ENCODE measurements at places on chromosomes 12 and 14.

- DNase-seq = no peak
These were observed 96.3 kb upstream of the HIF1A start for GRCh38 chr14:61598980-61599379.

DNA sequence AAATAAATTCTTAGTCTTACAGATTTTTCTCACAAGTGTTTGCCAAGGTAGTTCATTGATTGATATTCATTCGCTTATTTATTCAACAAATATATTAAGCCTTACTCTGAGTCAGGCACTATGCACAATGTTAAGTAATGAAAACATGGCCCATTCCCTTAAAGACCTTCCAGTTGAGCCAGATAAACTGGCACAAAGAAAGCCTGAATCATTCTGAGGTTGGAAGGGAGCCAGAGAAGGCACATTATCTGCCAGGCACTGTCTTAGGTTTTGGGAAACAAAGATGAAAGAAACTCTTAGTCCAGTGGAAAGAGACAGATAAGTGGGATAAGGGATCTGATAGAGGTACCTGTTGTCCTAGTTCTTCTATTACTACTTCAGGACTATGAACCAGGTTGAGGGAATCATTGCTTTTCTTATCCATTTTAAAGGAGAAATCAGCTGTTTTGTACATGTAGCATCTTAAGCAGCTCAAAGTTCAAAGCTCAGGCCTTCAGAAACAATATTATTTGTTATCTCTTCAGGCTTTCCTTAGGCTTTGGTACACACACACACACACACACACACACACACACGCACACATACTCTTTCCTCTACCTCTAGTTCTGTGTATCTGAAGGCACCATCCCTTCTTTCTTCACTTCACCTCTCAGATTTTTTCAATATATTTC is 27.0 kb downstream of the PDE6H start:
- no peak for DNase-seq

DNA sequence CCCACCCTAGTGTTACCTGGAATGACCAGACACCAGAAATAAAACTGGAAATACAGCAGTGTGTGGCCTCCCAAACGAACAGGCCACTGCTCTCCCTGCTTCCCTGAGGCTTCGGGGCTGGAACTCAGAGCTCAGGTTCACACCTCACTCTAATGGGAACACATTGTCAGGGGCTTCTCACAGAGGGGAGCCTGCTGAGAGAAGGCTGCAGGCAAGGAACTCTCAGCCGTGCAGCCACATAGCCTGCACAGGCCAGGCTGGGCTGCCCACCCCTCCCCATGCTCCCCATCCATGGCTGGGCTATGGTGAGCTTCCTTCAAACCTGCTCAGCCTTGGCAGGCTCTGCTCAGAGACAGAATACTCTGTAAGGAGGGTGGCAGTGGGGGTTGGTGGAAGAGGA is 302.5 kb downstream of the EMP1 start:
- DNase-seq = no peak

- no peak for DNase-seq
These were observed 111.0 kb downstream of the SLC8A3 start for GRCh38 chr14:70077720-70078119.

DNA sequence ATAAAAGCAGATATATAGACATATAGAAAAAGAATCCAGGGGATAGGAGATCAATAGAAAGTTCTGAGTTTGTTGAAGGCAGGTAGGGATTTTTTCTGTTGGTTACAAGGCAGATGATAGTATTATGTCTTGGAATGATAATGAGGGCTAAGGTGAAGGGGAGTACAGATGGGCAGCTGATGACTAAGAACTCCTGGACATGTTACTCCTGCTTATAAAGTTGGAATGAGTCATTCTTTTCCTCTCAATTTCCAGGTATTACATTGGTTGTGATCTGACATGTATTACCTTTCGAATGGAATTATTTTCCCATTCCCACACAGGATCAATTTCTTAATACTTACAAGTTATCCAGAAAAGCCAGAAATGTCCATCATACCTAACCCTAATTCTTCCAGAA is 545.2 kb upstream of the MGAT4C start:
- DNase-seq = no peak

GRCh38 chr12:31018106-31018789 is 55.4 kb upstream of the DDX11 start:
- no peak for DNase-seq

DNA sequence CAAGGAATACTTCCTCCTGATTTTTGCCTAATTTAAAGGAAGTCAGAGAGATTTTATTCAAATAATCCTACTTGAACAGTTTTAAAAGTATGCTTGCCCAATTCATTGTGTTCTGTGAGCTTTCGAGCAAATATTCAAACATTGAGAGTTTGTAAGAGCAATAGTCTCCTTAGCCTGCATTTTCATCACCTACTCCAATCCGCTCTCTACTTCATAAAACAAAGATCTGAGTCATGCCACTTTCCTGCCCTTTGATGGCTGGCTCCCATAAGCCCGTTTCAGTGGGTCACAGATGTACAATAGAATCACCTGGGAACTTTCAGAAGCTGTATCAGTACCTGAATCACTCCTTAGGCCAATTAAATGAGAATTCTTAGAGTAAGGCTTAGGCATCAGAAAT is 319.2 kb downstream of the PDZRN4 start:
- no peak for DNase-seq

GRCh38 chr14:75523771-75524171 is 1.5 kb downstream of the BATF start:
- no peak for DNase-seq

DNA sequence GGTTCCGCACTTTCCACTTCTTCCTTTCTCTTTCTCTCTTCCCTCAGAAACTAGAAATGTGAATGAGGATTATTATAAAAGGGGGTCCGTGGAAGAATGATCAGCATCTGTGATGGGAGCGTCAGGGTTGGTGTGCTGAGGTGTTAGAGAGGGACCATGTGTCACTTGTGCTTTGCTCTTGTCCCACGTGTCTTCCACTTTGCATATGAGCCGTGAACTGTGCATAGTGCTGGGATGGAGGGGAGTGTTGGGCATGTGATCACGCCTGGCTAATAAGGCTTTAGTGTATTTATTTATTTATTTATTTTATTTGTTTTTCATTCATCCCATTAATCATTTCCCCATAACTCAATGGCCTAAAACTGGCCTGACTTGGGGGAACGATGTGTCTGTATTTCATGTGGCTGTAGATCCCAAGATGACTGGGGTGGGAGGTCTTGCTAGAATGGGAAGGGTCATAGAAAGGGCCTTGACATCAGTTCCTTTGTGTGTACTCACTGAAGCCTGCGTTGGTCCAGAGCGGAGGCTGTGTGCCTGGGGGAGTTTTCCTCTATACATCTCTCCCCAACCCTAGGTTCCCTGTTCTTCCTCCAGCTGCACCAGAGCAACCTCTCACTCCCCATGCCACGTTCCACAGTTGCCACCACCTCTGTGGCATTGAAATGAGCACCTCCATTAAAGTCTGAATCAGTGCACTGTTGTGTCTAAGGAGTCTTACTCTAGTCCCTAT is 4.6 kb upstream of the ATN1 start:
- no peak for DNase-seq

DNA sequence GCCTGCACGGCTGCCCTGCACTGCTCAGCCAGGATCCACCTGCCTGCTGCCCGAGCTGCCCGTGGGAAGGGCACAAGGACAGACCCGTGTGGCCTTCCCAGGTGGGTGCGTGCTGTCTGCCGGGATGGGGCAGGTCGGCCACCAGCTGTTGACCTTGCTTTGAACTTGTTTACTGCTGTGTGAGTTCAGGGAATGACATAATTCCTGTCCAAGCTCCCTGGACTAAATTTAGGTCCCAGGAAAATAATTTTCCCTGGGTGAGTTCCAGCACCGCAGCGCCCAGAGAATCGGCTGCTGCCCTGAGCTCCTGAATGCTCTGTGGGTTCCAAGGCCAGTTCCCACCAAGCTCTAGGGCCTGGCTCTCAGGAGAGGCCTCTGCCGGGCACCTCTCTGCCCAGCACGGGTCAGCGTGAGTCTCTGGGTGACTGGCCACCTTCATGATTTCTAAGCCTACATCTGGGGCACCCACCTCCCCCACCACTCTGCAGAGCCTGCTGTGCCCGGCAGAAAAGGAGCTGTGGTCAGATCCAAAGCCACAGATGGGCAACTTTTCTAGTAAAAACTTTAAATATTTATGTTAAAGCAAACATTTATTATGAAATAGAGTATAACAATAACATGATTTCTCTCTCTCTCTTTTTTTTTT is 27.2 kb upstream of the MLXIP start:
- no peak for DNase-seq

DNA sequence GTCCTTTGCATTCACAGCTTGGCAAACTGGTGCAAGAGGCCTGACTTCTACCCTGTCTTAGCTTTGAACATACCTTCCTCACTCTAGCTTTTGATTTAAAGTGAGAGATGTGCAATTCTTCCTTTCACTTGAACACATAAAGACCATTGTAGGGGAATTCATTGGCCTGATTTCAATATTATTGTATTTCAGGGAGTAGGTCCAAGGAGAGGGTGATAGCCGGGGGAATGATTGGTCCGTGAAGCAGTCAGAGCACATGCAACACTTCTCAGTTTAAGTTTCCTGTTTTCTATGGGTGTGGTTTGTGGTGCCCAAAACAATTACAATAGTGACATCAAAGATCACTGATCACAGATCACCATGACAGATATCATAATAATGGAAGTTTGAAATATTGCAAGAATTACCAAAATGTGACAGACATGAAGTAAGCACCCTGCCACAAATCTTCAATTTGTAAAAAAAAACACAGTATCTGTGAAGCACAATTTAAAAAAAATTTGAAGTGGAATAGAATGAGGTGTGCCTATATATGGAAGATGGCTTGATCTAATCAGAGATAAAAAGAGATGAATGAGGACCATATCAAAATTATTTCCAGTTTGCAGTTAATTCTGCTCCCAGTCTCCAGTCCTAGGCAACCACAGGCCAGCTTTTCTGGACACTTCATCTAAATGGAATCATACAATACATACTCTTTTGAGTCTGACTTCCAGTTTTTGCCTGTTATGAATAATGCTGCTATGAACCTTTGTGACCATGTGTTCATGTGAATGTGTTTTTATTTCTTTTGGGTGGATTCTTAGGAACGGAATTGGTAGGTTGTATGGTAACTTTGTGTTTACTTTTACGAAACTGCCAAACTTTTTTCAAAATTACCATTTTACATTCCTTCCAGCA is 23.2 kb downstream of the BORCS5 start:
- DNase-seq = no peak

DNA sequence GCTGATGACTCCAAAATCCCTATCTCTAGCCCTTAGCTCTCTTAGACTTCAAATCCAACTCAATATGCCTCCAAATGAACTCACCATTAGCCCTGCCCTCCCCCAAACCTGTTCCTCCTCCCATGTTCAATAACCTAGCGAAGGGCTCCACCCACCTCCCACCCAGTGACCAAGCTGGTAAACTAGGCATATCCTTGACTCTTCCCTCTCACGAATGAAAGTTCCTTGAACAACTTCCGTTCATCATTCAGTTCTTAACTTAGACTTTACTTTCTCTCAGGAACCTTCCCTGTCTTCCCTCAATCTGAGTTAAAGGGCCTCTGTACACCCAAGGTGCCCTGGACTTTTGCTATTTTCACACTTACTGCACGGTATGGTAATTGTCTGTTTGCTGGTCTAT is 1.9 kb upstream of the KLHDC1 start:
- DNase-seq = no peak

GRCh38 chr12:80432061-80432460 is 12.0 kb upstream of the PTPRQ start:
- no peak for DNase-seq
